ENCODE measurements at places on chromosomes 6 and 20. TPM values are rescaled to one million over a fixed set of nuclear protein-coding genes. Genes with fewer than 3 reads are reported as not detected.
A peak's percentile ranks its signal among the peaks of the same experiment; 100 is the strongest.

ASIP gene
- not detected for total RNA-seq

DNA sequence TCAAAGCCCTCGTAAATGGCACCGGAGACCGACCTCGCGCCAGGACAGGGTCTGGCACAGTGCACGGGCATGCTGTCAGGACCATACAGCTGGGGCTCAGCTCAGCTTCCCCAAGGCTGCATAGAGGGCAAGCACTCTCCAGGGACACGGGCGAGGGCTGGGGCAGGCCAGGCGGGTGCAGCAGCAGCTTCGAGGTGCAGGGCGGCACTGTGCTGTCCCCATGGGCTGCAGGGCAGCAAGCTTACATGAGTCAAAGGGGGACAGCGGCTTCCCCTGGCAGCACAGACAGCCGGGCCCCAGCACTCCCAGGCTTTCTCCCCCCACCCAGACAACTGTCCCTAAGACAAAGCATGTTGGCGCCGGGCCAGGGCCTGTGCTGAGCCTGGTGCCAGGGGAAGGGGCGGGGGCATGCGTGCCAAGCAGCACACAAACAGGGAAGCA lies 25.7 kb downstream of the PSMG4 start:
- H3K4me3 ChIP-seq, result no peak overlapping the region
- H3K27me3 ChIP-seq, result no peaks in the 10 kb centered on the region
- H3K27ac ChIP-seq, result no peak overlapping the region
- DNase-seq, result no peak
- H3K4me1 ChIP-seq, result no peaks in the 10 kb centered on the region

OOEP gene
- not detected for total RNA-seq

RWDD1 gene
- total RNA-seq, result 90.5 TPM

DNA sequence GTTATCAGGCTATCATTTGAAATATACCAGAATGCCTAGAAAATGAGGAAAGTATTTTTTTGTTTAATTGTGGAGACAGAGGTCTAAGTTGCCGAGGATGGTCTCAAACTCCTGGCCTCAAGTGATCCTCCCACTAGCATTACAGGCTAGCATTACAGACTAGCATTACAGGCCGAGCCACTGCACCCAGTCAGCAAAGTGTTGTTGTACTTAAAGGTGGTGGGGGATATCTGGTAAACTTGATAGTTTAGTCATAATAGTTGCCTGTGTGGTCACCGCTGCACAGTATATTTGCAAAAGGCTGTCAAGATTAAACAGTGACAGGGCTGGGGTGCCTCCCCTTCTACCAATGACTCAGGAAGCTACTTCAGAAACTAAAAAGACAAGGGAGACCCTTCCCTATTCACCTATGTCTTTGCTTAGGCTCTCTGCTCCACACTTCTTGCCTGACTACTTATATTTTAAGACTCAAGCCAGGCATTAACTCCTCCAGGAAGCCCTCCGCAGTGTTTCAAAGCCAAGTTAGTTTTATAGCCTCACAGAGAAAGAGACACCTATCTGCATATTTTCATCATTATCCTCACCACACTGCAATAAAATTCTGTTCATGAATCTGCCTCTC lies 3.1 kb upstream of the AKIRIN2 start:
- no peak overlapping the region for H3K4me3 ChIP-seq
- no peaks in the 10 kb centered on the region for H3K27me3 ChIP-seq
- H3K27ac ChIP-seq, result peak overlapping the region; percentile 42
- H3K4me1 ChIP-seq, result peaks cover 28% of the 10 kb centered on the region
- peak; percentile 76 for DNase-seq
- no peaks in the 10 kb centered on the region for H3K36me3 ChIP-seq
